ENCODE measurements at places on chromosomes 5 and 9.
A peak's percentile ranks its signal among the peaks of the same experiment; 100 is the strongest.

GRCh38 chr9:120729791-120730241, 15.5 kb upstream of the MEGF9 start:
- DNase-seq: peak; percentile 61

- DNase-seq: no peak
Observed at GRCh38 chr5:167642181-167642580, 649.3 kb upstream of the WWC1 start.

DNA sequence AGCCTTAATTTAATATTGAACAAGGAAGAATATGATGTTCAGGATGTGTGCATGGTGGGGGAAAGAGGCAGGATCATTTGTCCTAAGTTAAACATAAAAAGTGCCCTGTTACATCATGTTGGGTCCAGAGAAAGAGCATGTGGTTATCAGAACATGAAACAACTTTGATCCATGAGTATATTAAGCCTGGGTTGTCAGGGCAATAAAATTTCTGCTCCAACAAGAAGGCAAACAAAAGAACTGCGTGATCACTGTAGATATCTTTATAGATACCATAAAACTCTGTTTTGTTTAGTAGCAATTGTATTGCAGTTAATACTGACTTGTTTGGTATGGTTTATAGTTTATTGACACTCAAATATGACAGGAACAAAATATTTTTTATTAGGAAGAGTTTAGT, 35.2 kb downstream of the PCA3 start:
- DNase-seq: no peak

DNA sequence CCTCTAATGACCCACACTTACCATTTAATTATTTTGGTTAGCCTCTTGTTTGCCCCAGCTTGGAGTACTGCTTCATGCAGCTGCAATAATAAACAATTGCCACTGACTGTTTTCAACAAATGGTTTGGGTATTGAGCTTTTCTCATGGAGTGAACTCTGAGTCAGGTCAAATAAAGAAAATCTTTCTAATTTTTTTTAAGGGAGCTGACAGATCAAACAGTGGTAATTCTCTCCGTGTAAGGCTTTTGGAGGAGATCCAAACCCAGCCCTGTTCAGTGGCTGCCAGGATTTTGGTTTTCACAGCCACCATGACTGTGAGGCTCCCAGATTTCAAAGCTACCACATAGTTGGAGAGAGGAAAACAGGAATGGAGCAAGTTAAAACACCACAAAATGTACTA, 110.7 kb upstream of the EFNA5 start:
- DNase-seq: no peak

- peak; percentile 76 for DNase-seq
Observed at GRCh38 chr5:141326088-141326854, 4.0 kb upstream of the PCDHGA1 start.

GRCh38 chr9:99008203-99008602, 64.5 kb downstream of the COL15A1 start:
- no peak for DNase-seq

- DNase-seq: peak; percentile 50
Observed at GRCh38 chr9:95605101-95605500, 88.3 kb upstream of the PTCH1 start.

DNA sequence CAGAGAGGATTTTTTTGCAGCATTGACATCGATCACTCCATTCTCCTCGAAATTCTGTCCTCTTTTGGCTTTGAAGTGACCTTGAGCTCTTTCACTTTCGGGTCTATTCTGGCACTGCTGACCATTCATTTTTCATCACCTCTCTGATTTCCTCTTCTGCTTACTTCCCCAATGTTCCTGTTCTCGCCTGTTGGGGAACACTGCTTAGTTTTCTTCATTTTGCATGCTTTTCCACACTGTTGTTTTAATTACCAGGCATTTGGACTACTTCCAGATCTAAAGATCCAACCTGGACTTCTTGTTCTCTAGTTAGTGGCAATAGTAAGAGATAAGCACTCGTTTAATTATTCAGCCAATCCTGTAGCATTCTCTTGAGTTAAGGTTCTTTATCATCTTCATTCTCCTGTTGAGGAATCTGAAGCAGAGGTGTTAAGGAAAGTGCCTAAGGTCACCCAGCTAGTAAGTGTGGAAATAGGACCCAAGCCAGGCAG, 53.4 kb downstream of the MAN2A1 start:
- no peak for DNase-seq

DNA sequence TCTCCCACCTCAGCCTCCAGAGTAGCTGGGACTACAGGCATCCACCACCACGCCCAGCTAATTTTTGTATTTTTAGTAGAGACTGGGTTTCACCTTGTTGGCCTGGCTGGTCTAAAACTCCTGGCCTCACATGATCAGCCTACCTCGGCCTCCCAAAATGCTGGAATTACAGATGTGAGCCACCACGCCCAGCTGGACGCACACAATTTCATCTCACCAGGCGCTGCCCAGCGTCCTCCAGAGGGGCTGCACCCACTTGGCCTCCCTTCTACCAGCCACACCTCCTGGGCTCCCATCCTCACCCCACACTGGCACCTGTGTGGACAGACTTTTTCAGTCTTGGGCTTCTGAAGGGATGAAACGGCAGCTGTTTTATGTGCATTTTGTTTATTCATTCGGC, 3.8 kb upstream of the EXOC3 start:
- DNase-seq: no peak

GRCh38 chr5:113223831-113224604, 210.8 kb downstream of the TSSK1B start:
- DNase-seq: no peak

DNA sequence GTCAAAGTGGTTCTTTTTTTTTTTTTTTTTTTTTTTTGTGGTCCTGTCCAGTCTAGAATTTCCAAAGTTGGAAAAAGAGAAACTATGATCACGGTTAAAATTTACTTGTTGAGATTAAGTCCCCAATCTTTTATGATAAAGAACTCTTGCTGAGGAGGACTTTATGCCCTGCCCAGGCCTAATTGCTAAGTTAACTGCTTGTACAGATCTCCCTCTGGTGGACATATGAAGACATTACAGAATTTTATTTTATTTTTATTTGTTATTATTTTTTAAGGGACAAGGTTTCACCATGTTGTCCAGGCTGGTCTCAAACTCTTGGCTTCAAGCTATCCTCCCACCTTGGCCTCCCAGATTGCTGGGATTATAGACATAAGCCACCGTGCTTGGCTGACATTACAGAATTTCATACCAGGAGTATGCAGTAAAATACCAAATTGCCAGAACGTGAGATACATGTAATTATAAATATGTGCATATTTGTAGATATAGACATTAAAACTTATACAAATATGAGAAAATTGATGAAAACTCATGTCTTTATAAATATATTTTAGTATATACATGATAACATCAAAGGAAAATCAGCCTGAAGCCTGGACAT, 91.2 kb downstream of the RFK start:
- no peak for DNase-seq

DNA sequence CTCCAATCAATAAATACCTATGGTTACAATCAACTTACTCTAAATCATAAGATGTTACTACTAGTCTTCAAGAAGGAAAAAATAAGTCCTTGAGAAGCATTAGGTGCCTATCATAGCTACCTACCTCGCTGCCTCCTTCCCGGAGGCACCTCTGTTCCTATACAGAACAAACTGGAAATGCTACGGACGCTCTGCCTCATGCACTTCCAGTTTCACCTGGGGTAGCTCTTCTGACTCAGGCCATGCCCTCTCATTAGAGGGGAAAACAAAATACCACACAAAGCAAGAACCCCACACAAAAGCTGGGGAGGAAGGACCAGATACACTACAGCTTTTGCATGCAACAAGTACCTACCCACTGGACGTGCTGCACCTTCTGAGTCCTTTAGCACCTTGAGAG, 12.4 kb downstream of the SPRY4 start:
- DNase-seq: no peak

DNA sequence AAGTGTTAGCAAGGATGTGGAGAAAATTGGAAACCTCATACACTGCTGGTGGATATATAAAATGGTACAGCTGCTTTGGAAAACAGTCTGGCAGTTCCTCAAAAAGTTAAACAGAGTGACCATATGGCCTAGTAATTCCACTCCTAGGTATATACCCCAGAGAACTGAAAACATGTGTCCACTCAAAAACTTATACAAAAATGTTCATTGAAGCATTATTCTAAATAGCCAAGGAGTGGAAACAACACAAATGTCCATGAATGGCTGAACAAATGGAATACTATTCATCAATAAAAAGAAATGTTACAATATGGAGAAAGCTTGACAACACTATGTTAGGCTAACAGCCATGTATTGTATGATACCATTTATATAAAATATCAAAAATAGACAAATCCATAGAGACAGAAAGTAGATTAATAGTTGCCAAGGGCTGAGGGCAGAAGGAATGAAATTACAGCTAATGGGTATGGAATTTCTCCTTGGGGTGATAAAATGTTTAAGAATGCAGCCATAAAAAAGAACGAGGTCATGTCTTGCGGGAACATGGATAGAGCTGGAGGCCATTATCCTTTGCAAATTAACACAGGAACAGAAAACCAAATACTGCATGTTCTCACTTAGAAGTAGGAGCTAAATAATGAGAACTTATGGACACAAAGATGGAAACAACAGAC, 33.6 kb upstream of the FBP1 start:
- no peak for DNase-seq

DNA sequence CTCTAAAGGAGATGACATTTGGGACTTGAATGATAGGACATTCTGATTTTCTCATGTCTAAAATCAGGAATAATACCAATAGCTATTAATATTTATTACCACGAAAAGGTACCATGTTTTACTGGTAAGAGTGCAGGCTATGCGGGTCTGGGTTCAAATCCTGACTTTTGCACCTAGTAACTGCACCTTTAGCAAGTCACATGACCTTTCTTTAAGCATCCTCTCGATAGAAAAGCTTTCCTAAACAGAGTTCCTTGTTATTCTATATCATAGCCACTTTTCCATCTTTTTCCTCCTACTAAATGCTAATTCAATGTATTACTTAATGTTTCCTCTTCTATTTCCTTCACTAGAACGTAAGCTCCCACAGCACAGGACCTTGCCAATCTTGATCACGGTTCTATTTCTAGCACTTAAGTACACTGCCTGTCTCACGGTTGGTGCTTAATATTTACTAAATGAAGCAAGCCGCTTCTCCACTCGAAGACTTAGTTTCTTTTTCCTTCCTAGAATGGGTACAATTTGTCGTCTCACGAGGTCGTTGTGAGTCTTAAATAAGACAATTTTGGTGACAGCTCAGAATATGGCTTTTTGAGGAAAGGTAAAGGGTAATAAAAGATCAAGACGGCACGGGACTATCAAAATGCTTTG, 816 bp downstream of the RBM18 start:
- DNase-seq: no peak

DNA sequence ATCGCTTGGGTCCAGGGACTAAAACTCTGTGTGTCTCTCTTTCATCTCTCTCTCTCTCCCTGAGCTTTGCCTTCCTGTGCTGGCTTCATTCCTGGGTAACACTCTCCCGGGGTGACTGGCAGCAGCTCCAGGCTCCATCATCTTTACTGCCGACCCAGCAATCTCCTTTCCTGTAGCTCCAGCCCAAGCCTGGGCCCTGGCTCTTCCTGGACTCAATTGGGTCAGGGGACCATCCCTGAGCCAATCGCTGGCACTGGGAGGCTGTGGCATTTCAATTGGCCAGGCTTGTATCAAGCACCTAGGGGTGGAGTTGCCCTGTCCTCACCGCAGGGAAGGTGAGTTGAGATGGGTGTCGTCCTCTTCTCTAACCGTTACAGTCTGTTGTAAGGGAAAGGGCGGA, 31.9 kb downstream of the FAM240B start:
- no peak for DNase-seq

GRCh38 chr9:109846776-109847175, 66.8 kb downstream of the PALM2AKAP2 start:
- DNase-seq: no peak

DNA sequence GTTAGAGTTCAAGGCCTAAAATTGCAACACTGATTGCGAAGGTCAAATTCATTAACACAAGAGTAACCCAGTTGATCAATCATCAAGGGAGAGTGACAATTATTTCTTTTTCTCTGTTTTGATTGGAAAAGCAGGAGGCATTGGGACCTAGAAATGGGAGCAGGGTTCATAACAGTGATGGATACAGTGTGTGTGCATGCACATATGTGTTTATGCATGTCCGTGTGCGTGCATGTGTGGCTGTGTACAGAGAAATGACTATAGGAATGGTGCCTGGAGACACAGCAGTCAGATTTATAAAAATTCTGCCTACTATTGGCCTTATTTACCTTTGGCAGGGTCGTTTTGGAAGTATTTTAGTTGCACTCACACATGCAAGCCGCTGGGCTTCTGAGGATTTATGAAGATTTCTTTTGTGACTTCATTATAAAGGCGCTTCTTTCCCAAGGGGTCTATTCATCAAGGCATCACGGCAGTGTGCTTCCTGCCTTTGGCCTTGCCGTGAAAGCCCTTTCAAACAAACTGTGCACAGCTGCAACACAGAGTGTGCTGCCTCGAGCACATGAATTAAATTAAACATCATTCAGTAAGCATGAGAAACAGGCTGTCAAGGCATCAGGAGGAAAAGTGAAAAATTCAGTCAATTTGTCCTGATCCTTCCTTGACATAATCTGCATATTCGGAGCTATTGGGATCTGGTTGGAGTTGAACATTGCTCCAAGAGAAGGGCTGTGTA, 122.8 kb upstream of the PUM3 start:
- no peak for DNase-seq

- DNase-seq: no peak
Observed at GRCh38 chr9:70874451-70874850, 247.0 kb downstream of the TRPM3 start.

GRCh38 chr5:15008476-15008875, 136.9 kb upstream of the ANKH start:
- peak; percentile 36 for DNase-seq

DNA sequence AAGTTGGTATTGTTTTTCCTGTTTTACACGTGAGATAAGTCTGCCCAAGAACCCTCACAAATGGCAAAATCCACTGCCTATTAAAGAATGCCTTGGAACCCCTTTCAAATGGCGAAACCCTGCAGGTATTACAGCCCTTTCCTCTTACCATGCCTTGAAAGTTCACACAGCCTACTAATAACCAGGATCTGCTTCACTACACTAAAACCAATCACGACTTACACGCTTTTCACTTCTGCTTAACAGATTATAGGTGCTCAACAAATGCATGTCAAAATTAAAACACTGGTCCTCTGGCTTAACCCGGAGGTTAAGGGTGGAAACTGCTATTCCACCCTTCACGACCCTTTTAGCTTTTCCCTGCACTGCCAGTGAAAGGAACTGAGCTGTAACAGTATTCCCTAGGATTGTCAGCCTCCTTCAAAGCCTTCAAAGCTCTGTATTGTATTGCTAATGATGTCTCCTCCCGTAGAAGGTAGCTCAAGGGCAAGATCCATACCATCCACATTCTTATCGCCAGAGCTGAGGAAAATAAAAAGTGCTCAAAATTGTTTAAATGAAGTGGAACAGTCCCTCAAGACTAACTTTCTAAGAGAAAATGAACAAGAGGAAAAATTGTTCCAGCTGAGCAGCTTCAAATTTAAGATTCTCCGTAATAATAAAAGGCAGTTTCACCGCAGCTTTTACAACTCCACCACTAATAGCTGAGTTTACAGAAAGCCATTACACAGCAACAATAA, 997 bp downstream of the AUH start:
- no peak for DNase-seq

- DNase-seq: no peak
Observed at GRCh38 chr5:36152324-36153297, 700 bp downstream of the SKP2 start.

- DNase-seq: peak; percentile 13
Observed at GRCh38 chr5:420632-421286, 22.2 kb upstream of the EXOC3 start.

Measured in WTC11 (cell line).